ENCODE measurements at places on chromosomes 3 and 15. TPM values are rescaled to one million over a fixed set of nuclear protein-coding genes. Genes with fewer than 3 reads are reported as not detected.

STRIT1 gene
- total RNA-seq: 0.59 TPM

IL16 gene
- total RNA-seq: 6.6 TPM

KNL1 gene
- total RNA-seq: 11.2 TPM

KLHL6 gene
- 2.1 TPM for total RNA-seq

CLRN1 gene
- not detected for total RNA-seq

GCSAM gene
- total RNA-seq: 0.17 TPM

OSBPL10 gene
- total RNA-seq: 6.2 TPM

ISLR2 gene
- 7.1 TPM for total RNA-seq

TYRO3 gene
- 33.7 TPM for total RNA-seq

CNTN6 gene
- 9.6 TPM for total RNA-seq

SLC12A8 gene
- total RNA-seq: 4.2 TPM

DAZL gene
- 0.06 TPM for total RNA-seq

MKRN3 gene
- total RNA-seq: 15.6 TPM

AP3B2 gene
- total RNA-seq: 19.3 TPM

BFSP2 gene
- total RNA-seq: not detected

GREM1 gene
- total RNA-seq: 1.1 TPM

EPHB1 gene
- 10.0 TPM for total RNA-seq

SLC22A14 gene
- 0.28 TPM for total RNA-seq

SORD gene
- total RNA-seq: 13.5 TPM

IMPG2 gene
- 3.1 TPM for total RNA-seq

CRYGS gene
- 5.1 TPM for total RNA-seq

TTC21A gene
- 5.3 TPM for total RNA-seq

FAM174B gene
- total RNA-seq: 9.9 TPM

SLC28A1 gene
- total RNA-seq: 0.22 TPM

MED12L gene
- 11.9 TPM for total RNA-seq

WDR93 gene
- 0.69 TPM for total RNA-seq

TEX264 gene
- total RNA-seq: 58.0 TPM

NOX5 gene
- total RNA-seq: 0.20 TPM

SEMA6D gene
- 68.8 TPM for total RNA-seq

IL20RB gene
- 1.2 TPM for total RNA-seq

ATP13A5 gene
- 1.5 TPM for total RNA-seq

FSTL1 gene
- total RNA-seq: 722 TPM

PLSCR4 gene
- total RNA-seq: 61.3 TPM

RPSA gene
- 641 TPM for total RNA-seq

FEZF2 gene
- total RNA-seq: 0.61 TPM

GP9 gene
- 0.72 TPM for total RNA-seq

ARGFX gene
- not detected for total RNA-seq

GOLGA8J gene
- 0.40 TPM for total RNA-seq

FAM3D gene
- total RNA-seq: 0.39 TPM

GORASP1 gene
- 41.7 TPM for total RNA-seq

SLC6A1 gene
- 228 TPM for total RNA-seq

ARL14 gene
- total RNA-seq: not detected

CCR5 gene
- total RNA-seq: 0.22 TPM

ASB14 gene
- total RNA-seq: 0.50 TPM

CEP19 gene
- total RNA-seq: 9.4 TPM

GOLGA6A gene
- total RNA-seq: 0.59 TPM

LTF gene
- 1.4 TPM for total RNA-seq

TGM4 gene
- not detected for total RNA-seq

TMCO5A gene
- not detected for total RNA-seq

PP2D1 gene
- total RNA-seq: not detected

LEKR1 gene
- total RNA-seq: 1.8 TPM
